ENCODE measurements at places on chromosomes 11 and 22.

DNA sequence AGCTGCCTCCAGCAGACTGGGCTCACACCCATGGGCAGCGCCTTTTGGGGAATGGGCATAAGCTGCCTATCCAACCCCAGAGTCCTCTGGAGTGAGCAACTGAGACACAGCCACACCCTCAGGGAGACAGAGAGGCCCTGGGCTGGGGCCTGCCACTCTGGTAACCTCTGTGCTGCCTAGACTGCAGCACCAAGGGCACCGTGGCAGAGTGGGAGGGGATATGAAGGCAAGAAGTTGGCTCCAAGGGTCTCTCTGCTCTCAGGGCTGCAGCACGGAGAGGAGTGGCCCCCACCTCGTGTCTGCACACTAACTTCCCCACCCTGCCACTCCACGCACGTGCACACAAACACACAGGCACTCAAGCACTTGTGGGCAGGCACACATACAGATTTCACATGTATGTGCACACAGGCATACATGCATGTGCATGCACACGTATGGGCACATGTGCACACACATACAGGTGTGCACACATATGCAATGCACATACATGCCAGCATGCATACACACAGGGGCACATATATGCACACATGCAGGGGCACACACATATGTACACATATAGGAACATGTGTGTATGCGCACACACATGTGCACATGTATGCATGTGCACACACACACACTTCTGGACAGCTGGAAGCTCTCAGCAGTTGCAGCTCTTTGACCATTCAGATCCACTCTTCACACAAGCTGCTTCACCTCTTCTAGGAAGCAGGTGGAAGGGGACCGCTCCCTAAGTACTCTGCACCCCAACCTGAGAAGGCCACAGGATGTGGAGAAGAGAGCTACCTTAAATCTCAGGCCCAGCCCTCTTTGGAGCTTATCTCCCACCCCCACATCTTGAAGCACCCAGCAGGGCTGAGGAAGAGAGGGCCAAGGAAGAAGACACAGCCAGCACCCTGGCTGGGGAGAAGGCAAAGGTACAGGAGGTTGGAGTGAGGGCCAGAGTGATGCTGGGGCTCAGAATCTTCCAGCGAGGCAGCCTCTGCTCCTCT is 4.3 kb downstream of the IGSF9B start:
- no peak for DNase-seq

GRCh38 chr11:65719871-65720210 is 757 bp downstream of the RNASEH2C start:
- DNase-seq: no peak

- no peak for DNase-seq
Measured at GRCh38 chr11:12403997-12404350, 26.6 kb downstream of the PARVA start.

GRCh38 chr22:23397008-23397612 is 183.0 kb downstream of the IGLL1 start:
- no peak for DNase-seq

GRCh38 chr11:27124514-27125264 is 84.1 kb downstream of the BBOX1 start:
- no peak for DNase-seq

DNA sequence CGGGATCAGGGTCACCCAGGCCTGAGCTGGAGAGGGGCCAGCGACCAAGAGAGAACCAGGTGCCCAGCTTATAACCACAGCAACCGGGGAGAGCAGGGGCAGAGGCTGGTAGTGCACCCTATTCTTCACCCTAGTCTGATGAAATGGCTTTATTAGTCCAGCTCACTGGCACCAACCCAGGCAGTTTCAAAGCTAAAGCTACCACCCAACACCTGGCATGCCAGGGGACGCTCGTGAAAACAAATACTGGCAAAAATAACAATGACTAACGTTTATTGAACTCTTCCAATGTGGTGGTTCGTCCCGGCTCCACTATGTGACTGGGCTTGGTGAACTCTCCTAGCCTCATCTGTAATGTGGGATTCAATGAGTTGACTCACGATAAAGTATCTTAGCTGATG is 30.6 kb downstream of the SCGB1A1 start:
- no peak for DNase-seq

DNA sequence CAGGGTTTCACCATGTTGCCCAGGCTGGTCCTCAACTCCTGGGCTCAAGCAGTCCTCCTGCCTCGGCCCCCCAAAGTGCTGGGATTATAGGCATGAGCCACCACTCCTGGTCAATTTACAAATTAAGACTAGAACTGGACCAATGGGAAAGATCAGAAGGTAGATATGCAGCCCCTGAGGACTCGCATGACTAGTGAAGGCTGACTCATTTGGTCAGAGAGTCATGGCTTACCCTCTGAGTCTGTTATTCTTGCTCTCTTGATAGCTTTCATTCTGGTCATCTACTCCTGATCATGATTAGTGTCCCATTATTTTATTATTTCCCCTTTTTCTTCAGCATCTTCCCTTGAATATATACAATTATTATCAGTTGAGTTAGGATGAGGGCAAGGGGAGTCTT is 2.7 kb upstream of the LDHAL6A start:
- peak; percentile 27 for DNase-seq

GRCh38 chr11:132744771-132745170 is 787.5 kb downstream of the OPCML start:
- peak; percentile 9 for DNase-seq

DNA sequence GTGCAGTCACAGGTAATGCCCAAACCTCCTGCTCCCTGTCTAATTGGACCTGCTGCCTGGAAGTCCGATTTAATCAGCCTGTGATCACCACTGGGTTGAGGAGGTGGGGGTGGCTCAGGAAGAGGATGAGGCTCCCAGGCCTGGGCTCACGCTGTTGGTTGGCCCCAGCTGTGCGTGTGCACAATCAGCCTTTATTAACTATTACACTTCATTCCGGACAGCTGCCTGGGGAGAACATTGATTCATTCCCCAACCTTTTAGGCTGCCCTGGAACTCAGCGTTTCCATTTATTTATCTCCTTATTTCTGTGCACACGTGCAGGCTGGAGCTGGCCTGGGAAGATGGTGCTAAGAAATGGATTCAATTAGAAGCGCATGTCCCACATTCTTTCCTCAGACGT is 123.4 kb downstream of the DSCAML1 start:
- DNase-seq: no peak

GRCh38 chr11:117669062-117669461 is 128.0 kb downstream of the DSCAML1 start:
- DNase-seq: no peak
